ENCODE measurements at places on chromosomes 2 and 18. TPM values are rescaled to one million over a fixed set of nuclear protein-coding genes. Genes with fewer than 3 reads are reported as not detected.

- peaks cover 11% of the 10 kb centered on the region for H3K27me3 ChIP-seq
- peak; percentile 20 for DNase-seq
- H3K36me3 ChIP-seq = no peaks in the 10 kb centered on the region
- H3K4me3 ChIP-seq = no peak overlapping the region
- H3K27ac ChIP-seq = no peak overlapping the region
- no peaks in the 10 kb centered on the region for H3K4me1 ChIP-seq
Measured at GRCh38 chr2:12005886-12006681, 259.7 kb downstream of the LPIN1 start.

DNA sequence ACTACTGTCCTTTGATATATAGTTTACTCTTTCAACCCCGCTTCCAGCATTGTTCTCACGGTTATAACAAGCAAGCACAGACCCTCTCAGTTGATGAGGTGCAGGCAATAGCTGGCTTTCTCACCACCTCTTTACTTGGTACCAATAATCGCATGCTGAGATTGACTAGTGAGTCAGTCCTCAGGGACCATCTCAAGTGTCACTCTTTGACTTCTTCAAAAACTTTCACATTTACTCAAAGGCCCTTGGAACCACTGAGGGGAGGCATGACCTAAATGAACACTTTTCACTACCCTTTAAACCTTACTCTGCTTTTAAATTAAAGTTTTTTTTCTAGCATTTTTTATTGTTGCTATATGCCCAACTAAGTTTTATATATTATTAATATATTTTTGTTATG, 101.8 kb downstream of the DAW1 start:
- no peaks in the 10 kb centered on the region for H3K4me1 ChIP-seq
- no peaks in the 10 kb centered on the region for H3K36me3 ChIP-seq
- H3K4me3 ChIP-seq = no peak overlapping the region
- H3K27me3 ChIP-seq = no peaks in the 10 kb centered on the region
- DNase-seq = no peak

DNA sequence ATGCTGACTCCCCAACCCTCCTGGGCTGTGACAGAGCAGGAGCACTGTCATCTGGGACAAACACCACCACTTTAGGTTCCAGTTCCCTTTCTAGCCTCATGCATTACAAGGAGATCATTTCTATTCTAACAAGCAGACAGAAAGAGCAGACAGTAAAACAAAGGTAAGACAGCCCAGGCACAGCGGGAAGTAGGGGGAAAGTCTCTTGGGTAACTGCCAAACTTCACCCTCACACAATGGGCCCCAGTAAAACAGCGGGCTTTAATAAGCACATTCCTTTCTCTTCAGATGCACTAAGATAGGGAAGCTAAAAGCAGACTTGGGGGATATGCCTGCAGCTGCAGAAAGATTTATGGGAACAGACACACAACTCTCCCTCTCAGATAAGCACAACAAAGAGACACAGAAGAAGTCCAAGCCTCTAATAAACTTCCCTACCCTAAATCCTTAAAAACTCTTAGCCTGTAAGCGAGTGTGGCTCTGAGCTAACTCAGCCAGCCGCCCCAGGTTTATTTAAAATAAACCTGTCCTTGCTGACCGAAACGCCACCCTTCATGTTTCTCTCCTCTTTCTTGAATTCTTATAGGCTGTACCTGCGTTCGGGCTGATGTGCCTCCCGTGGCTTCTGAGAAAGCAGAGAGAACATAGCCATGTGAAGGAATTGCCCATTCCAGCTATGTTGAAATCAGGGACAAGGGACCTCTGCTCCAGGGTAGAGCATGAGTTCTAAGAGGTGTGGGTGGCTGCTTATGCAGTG, 726.8 kb upstream of the DDX18 start:
- DNase-seq = no peak
- no peak overlapping the region for H3K4me3 ChIP-seq
- no peak overlapping the region for H3K27ac ChIP-seq

- no peaks in the 10 kb centered on the region for H3K27me3 ChIP-seq
- peaks cover 68% of the 10 kb centered on the region for H3K4me1 ChIP-seq
- peak overlapping the region; percentile 37 for H3K27ac ChIP-seq
- no peaks in the 10 kb centered on the region for H3K36me3 ChIP-seq
- H3K4me3 ChIP-seq = no peak overlapping the region
- no peak for DNase-seq
Measured at GRCh38 chr2:25335971-25336370, 5.8 kb downstream of the DNMT3A start.

Gene GAREM2
- 0.87 TPM for total RNA-seq

All from heart right ventricle (tissue), 16 donors.